Epithelial cell of proximal tubule (primary cell): ENCODE measurements at places on chromosomes 16 and 17.

- no peak for DNase-seq
Measured at GRCh38 chr16:82675300-82675699, 48.5 kb downstream of the CDH13 start.

- DNase-seq = no peak
Measured at GRCh38 chr16:85451641-85452363, 161.3 kb upstream of the GSE1 start.

DNA sequence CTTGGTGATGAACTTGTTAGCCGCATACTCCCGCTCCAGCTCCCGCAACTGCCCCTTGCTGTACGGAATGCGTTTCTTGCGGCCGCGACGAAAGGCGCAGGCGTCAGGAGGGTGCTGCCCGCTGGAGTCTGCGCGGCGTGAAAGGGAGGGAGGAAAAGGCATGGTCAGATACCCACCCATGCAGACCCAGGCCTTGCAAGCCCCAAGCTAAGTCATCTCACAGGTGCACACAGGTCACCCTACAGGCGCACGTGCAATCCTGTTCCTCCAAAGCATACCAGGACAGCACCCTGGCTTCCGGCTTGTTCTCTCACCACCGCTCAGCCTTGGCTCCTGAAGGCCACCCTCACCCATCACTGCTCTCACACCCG is 1.6 kb downstream of the HOXB13 start:
- DNase-seq = no peak

DNA sequence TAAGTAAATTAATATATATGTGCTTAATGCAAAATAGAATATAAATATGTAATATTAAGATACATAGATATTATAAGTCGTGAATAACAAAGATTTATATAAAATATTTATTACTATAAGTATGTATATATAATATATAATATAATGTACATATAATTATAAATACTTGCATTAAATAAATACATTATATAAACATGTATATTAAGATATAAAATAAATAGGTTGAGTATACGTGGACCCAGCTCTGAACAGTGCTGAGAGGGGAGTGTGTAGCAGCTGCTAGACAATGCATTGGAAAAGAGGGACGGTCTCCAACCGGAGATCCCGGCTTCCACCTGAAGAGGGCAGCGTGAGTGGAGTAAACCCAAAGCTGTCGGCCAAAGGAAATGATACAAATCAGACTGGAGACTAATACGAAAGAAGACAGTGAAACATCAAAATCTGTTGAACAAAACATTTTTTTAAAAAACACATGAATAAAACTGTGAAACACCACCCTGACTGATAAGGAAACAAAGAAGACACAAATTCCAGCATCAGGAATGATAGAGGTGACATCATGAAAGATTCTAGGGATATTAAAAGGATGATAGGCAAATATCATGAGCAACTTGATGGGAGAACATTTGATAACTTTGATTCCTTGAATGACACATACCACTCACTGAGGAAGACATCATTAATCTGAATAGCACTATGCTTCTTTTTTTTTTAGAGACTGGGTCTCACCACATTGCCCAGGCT is 125.4 kb upstream of the CHMP6 start:
- DNase-seq = no peak

DNA sequence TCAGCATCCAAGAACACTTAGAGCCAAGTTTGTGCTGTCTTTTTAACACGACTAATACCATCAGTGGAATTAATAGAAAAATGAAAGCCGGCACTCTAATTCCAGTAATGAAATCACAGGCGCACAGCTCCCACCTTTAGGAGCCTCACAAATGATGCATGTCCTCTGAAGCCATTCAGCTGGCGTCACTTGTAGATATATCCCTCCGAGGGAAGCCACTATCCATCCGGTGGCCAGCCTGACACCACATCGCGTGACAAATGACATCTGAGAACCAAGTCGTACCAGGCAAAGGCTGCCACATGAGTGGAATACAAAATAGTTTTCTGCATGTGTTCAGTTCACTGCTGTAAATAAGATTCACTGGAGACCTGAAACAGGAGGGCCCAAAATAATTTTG is 205.6 kb downstream of the GRIN2A start:
- DNase-seq = no peak

DNA sequence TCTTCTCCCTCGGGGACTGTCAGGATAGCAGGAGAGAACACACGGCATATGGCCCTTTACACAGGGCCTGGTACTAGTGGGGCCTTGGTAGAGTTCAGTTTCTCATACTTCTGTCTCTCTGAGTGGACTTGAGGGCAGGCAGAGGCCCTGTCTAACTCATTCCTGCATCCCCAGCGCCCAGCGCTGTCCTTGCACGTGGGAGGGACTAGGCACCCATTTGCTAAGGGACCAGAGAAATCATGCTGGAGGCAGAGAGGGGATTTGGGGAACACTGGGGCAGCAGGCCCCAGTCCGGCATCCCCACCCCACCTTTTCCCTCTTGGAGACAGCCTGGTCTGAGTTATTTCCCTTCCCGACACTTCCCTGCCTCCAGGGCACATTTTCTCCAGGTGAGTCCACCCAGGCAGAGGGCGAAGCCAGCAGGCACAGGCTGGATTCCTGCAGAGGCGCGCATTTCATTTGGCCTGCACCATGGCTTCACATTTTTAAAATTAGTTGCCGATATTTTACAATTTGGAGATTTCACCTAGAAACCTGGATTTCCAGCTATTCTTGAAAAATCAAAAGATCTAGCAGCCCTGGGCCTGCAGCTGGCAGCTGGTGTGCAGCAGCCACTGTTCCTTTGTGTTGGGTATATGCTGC is 9.7 kb upstream of the NKD1 start:
- DNase-seq = no peak

DNA sequence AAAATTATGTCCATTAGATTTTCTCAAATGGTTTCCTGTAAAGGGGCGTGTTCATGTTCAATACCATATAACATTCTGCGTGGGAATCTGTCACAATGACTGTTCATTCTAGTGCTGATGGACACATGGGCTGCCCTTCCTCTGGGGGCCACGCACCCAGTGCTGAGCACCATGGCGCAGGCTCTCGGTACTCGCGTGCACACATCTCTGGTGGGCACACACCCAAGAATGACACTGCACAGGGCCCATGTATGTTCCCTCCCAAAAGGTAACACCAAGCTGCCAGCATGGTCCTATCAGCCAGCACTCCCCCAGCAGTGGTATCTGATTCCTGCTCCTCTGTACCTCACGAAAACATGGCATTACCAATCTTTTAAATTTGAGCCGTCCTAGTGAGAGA is 13.7 kb downstream of the B9D1 start:
- DNase-seq = no peak

DNA sequence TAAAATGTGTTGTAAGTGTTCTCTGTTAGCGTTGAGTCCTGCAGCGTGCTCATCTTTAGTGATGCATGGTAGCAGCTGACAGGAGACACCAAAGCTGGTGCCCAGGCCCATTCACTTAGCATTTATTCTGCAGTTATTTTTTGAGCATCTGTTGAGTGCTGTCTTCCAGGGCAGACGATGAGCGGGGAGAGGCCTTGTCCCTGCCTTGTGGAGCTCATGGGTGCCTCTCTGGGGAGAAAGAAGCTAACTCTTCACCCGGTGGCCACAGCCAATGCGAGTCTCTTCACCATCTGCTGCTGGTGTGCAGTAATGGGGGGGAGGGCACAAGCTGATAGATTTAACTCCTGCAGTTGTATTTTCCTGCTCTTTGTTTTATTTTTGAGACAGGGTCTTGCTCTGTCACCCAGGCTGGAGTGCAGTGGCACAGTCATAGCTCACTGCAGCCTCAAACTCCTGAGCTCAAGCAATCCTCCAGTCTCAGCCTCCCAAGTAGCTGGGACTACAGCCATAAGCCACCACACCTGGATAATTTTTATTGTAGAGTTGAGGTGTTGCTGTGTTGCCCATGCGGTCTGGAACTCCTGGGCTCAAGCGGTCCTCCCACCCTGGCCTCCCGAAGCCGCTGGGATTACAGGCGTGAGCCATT is 30.5 kb downstream of the GPT2 start:
- DNase-seq = no peak

DNA sequence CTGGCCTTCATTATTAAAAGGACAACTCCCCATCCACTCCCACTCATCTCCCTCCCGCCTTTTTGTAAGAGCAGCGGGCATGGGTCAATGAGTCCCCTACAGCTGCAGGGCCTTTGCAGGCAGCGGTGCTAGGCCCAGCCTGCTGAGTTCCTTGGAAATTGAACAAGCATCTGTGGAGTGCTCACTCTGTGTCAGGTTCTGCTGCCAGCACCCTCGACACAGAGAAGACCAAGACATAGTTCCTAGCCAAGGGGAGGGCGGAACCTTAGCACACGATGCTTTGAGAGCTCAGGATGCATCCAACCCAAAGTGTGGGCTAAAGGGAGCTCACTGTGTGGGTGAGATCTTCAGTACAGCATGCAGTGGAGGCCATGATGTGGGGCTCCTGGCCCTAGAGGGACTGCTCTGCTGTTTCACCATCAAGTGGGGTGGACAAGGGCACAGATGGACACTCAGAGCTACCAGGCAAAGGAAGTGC is 27.6 kb downstream of the RMI2 start:
- DNase-seq = no peak

- no peak for DNase-seq
Measured at GRCh38 chr17:77748436-77748835, 210.1 kb upstream of the TNRC6C start.

DNA sequence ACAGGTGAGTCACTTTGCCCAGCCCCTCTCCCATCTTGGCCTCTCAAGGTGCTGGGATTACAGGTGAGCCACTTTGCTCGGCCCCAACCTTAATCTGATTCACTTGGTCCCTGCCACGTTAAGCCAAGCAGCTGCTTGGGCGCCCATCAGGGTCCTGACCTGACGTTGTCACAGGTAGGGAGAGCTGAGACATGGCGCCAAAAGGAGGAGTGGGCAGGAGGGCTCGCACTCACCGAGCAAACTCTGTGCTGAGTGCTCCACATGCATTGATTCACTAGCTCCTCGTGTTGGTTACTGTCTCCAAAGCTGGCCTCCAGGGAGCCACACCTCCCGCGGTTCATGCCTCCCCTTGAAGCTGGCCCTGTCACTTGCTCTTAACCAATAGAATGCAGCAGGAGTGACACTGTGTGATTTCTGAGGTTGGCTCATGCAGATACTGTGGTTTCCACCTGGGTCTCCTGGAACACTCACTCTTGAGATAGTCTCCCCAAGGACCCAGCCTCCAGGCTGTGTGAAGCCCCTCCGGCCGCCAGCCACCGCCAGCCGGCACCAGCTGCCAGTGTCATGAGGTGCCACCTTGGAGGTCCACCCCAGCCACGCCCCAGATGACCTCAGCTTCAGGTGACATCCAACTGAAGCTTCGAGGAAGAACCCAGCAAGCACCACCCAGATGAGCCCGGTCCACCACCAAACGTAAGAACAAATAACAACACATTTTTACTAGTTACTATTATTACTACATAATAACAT is 223.0 kb downstream of the GSG1L start:
- DNase-seq = no peak

- no peak for DNase-seq
Measured at GRCh38 chr17:17525311-17525710, 29.1 kb upstream of the RASD1 start.

DNA sequence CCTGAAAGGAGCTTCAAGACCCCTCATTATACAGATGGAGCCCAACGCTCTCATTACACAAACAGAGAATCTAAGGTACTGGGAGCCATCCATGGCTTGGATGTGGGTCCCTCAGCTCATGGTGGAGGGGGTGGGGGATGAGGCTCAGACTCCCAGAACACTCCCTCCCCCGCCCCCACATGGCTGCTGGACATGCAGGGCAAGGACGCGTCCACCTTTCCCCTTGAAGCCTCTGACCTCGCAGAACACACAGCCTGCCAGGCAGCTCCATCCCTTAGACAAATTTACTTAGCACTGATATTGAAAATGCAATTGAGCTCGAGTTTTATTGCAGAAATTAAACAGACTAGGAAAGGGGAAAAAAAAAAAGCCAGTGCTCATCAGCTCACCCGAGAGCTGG is 203.9 kb downstream of the ZNF423 start:
- no peak for DNase-seq

GRCh38 chr17:17081304-17081940 is 39.2 kb downstream of the MPRIP start:
- no peak for DNase-seq

DNA sequence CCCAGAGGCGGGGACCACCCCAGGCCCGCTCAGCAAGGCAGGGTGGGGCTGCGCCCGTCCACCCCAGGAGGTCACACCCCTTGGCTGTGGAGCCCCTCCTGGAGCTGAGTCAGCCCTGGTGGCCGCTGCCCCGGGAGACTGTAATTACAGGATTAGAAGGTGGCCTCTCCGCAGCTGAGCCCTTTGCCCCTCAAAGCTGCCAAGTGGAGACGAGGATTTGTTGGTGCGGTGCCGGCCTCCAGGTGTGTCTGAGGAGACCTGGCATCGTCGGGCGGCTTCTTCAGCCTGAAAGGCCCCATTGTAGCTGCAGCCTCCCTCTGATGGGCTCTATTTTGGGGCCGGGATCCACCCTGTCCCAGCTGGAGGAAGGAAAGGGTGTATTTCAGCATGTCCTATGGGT is 22.7 kb upstream of the SPNS2 start:
- no peak for DNase-seq

GRCh38 chr16:80047842-80048241 is 447.3 kb upstream of the MAF start:
- no peak for DNase-seq

DNA sequence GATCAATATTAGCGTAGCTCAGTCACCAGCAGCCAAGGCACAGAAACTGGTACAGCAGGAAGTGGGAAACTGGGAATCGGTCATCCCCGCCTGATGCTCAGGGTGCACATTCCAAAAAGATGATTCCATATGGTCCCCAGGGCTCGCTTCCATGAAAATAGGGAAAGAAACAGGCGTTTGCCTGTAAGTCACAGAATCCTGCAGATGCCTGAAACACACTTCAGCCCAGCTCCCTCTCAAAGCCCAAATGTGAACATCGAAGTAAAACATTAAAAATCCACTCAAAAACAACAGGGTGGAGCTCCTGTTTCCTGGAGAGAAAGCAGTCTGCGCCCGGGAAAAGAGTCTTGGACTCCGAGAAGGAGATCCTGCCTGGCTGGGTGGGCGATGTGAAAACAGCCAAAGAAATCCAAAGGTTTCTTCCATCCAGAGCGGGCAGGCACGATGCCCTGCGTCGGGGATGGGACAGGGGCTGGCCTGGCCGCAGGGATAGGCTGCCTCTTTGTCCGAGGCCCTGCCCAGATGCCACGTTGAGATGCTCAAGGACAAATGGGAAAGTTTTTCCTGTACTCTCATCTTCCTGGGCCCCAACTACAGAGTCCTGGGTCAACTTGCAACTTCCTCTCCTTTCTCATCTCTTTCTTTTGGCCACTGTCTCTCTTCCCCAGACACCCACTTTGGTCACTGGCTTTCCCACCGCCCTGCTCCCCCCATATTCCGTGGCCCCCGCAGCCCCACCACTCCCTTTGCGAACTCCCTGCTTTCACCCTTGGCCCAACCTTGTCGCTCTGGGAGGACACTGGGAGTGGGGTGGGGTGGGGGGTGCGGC is 743 bp downstream of the WIPI1 start:
- no peak for DNase-seq

DNA sequence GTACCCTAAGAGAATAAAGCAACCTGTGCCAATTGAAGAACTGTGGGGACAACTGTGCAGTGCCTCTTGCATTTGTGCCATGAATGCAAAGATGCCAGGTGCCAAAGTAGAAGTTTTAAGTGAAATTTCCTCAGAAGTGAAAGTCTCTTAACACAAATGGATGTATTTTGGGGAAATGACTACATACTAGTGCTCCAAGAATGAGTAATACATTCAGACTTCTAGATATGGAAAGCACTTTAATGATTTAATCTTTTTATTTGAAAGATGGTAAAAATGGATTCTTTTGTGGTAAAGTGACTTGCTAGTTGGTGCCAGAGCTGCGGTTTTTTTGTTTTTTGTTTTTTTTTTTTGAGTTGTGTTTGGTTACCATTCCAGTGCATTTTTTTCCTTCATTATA is 15.0 kb downstream of the UTP18 start:
- no peak for DNase-seq

GRCh38 chr16:15808071-15808470 is 48.8 kb downstream of the MYH11 start:
- DNase-seq = no peak
